ENCODE measurements at places on chromosomes 7 and 10.

GRCh38 chr7:43077732-43078391 lies 34.6 kb upstream of the HECW1 start:
- no peaks in the 10 kb centered on the region for H3K27me3 ChIP-seq
- no peak overlapping the region for H3K27ac ChIP-seq
- no peak for DNase-seq
- no peaks in the 10 kb centered on the region for H3K4me1 ChIP-seq
- H3K4me3 ChIP-seq = no peak overlapping the region

DNA sequence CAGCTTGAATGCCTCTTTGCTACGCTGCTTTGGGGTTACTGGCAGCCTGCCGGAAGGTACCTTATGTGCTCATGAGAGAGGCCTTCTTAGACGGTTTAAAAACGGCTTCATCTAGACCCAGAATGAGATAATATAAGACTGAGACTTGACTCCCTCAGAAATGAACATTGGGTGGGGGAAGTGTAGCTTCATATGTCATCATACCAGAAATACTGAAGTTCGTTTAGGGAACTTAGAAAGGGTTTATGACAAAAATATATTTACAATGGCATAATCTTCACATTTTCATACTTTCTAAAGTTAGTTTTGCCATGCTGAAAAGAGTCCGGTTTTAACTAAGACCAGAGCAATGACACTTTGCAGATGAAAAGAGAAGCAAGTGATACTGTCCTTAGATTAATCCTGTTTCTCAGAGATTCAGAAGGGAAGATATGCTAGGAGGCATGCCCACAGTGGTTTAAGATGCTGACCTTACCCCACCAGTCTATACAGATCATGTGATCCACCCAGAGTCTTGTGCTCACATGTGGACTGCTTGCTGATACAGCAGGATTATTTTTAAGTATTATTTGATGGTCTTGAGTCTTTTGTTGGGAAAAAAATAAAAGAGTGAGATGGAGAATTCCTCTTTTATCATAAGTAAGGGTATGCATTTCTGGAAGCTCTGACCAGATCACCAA lies 40.8 kb upstream of the HGF start:
- DNase-seq = no peak
- H3K4me1 ChIP-seq = no peaks in the 10 kb centered on the region
- H3K27ac ChIP-seq = no peak overlapping the region

GRCh38 chr10:113004069-113004618 lies 54.1 kb downstream of the TCF7L2 start:
- H3K4me1 ChIP-seq = peaks cover 22% of the 10 kb centered on the region
- no peak for DNase-seq
- H3K27ac ChIP-seq = no peak overlapping the region
- H3K4me3 ChIP-seq = no peak overlapping the region

GRCh38 chr10:131077724-131078123 lies 233.8 kb downstream of the TCERG1L start:
- no peaks in the 10 kb centered on the region for H3K36me3 ChIP-seq
- no peak overlapping the region for H3K4me3 ChIP-seq

DNA sequence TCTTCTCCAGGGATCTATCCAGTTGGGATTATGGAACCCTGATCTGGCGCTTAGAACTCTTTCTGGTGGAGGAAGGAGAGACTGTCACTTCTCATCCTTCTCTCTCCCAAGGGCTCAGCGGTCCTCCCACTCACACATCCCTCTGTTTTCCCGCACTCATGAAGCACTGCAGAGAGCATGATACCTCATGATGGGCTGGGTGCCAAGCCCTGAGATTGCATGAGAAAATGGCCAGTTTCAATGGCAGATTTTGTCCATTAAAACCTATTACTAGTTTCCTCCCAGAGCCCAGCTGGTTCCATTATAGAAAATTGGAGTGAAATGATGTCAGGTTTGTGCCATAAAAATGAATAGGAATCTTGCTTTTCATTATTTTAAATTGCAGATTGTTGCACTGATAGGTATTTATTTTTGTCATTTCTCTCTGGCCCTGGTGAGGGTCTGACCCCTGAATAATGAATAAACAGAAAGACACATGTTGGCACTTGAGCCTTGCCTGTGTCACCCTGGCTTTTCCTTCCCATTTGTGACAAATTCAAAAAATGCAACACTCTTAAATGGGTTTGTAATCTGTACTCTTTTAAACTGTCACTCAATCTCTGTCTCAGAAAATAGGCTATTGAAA lies 1151.1 kb downstream of the TYW1 start:
- no peaks in the 10 kb centered on the region for H3K27me3 ChIP-seq
- H3K4me3 ChIP-seq = no peak overlapping the region
- no peak overlapping the region for H3K27ac ChIP-seq
- H3K36me3 ChIP-seq = peaks cover 1% of the 10 kb centered on the region

- H3K27me3 ChIP-seq = no peaks in the 10 kb centered on the region
- H3K4me3 ChIP-seq = no peak overlapping the region
- DNase-seq = peak; percentile 27
- peaks cover 27% of the 10 kb centered on the region for H3K4me1 ChIP-seq
These were observed 129.0 kb upstream of the AGR3 start for GRCh38 chr7:17010637-17011300.

DNA sequence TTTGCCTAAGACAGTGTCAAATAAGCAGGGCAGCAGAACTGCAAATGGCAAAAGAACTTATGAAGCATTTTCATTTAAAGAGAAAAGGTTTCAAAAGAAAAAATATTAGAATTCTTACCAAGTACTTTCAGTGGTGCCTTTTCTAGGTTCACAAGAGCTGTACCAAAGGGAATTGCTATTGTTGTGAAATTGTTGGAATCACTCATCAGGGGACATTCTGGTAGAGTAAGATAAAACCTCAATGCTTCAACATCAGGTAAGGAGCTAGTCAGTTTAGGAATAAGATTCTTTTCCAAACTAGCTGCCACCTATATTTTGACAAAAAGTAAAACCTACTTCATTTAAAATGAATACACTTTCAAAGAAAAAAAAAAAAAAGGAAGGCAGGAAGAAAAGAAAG lies 85.0 kb downstream of the HERC4 start:
- H3K36me3 ChIP-seq = peaks cover 46% of the 10 kb centered on the region
- no peaks in the 10 kb centered on the region for H3K27me3 ChIP-seq
- DNase-seq = no peak
- H3K4me1 ChIP-seq = no peaks in the 10 kb centered on the region

DNA sequence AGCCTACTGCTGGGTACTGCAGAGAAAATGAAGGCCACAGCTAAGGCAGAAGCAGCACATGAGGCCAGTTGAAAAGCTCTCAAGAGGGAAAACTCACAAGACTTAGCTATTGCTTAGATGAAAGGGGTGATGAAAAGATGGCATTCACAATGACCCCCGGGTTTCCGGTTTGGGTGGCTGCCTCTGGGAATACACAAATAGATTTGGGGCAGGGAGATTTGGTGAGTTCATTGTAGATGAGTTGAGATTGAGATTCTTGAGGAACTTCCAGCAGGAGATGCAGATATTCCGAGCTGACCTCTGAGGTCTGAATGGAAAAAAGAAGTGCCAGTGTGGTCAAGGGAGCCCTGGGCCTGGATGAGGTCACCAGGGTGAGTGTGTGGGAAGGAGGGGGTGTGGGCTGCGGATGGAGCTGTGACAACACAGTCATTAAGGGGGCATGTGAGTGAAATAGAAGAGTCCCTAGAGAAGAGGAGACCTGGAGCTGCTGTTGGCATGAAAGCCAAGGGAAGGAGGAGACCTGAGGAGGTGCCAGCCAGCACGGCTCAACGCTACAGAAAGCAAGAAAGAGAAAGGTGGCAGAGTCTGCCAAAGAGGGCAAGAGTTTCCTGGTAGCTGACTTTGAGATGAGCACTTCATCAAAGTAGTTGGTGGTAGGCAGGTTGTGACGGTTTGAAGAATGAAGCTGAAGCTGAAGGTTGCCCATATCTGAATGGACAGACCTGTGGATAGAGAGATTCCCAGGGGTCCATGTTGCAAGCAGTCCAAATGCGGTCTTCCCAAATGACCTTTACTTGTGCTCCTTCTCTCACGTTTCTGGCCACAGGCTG lies 43.7 kb downstream of the HIF1AN start:
- no peaks in the 10 kb centered on the region for H3K4me1 ChIP-seq
- DNase-seq = no peak
- H3K36me3 ChIP-seq = no peaks in the 10 kb centered on the region
- no peak overlapping the region for H3K27ac ChIP-seq
- peaks cover 62% of the 10 kb centered on the region for H3K27me3 ChIP-seq
- H3K4me3 ChIP-seq = no peak overlapping the region

GRCh38 chr10:88933564-88933963 lies 19.0 kb downstream of the ACTA2 start:
- no peaks in the 10 kb centered on the region for H3K27me3 ChIP-seq
- peak overlapping the region; percentile 30 for H3K27ac ChIP-seq
- peaks cover 24% of the 10 kb centered on the region for H3K4me1 ChIP-seq
- DNase-seq = no peak
- peaks cover 31% of the 10 kb centered on the region for H3K36me3 ChIP-seq

DNA sequence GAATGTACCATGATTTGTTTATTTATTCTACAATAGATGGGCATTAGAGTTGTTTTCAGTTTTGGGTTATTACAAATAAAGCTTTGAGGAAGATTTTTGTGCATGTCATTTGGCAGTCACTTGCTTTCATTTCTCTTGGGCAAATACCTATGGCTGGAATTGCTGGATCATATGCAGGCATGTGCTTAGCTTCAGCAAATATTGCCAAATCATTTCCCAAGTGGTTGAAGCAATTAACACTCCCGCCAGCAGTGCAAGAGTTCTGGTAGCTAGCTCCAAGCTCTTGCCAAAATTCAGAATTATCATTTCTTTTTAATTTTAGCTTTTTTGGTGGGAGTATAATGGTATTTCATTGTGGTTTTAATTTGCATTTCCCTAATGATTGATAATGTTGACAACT lies 32.9 kb upstream of the PCBD1 start:
- H3K36me3 ChIP-seq = no peaks in the 10 kb centered on the region
- no peak overlapping the region for H3K27ac ChIP-seq
- peaks cover 4% of the 10 kb centered on the region for H3K4me1 ChIP-seq
- H3K27me3 ChIP-seq = peaks cover 27% of the 10 kb centered on the region

DNA sequence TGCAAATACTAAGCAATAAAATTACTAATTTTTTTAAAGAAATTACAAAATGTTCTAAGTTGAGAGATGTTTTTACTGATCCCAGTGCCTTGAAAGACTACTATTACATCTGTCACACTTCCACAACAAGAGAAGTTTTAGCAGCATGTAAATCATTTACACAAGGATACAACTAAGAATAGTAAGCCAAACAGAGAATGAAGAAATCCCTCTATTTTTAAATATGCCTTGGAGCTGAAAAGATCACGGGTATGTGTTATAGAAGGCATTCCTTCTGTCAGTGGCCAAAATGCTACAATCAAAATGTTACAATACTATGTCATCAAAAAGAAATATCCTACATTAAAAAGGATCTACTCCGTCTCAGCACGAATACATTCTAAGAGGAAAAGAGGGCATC lies 52.6 kb downstream of the LARP4B start:
- H3K27ac ChIP-seq = no peak overlapping the region
- DNase-seq = no peak
- H3K36me3 ChIP-seq = peaks cover 46% of the 10 kb centered on the region

GRCh38 chr7:23746629-23747028 lies 36.6 kb downstream of the STK31 start:
- peaks cover 2% of the 10 kb centered on the region for H3K36me3 ChIP-seq
- H3K27me3 ChIP-seq = no peaks in the 10 kb centered on the region
- H3K4me1 ChIP-seq = no peaks in the 10 kb centered on the region
- H3K4me3 ChIP-seq = no peak overlapping the region
- no peak for DNase-seq
- no peak overlapping the region for H3K27ac ChIP-seq

DNA sequence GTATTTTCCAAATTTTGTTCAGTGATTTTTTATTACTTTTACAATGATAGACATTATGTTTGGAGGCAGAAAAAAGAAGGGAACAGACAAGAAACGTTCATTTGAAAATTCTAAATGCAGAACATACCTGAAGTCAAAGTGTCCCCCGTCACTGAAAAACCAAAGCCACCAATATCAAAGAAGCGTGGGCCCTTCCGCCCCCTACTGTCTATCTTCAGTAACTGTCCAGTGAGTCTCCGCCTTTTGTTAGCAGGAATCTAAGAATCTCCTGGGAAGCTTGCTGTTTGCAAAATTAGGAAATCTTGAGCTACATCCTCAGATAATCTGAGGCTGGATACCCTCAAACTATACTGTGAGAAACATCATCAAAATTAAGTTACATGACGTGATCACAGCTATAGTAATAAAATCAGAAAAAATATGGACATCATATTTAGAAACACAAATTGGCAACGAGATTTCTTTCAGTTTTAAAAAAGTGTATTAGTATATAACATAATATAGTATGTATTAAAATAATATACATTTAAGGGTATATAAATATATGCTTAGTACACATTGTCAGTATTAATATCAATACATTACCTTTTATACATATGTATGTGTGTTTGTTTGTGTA lies 169.3 kb upstream of the AKR1E2 start:
- H3K27ac ChIP-seq = no peak overlapping the region
- peaks cover 11% of the 10 kb centered on the region for H3K4me1 ChIP-seq
- DNase-seq = peak; percentile 59
- peaks cover 9% of the 10 kb centered on the region for H3K27me3 ChIP-seq

GRCh38 chr7:151769188-151769821 lies 107.6 kb downstream of the PRKAG2 start:
- peak overlapping the region; percentile 64 for H3K4me3 ChIP-seq
- no peaks in the 10 kb centered on the region for H3K27me3 ChIP-seq
- DNase-seq = peak; percentile 68
- H3K4me1 ChIP-seq = peaks cover 62% of the 10 kb centered on the region
- H3K27ac ChIP-seq = peak overlapping the region; percentile 98

DNA sequence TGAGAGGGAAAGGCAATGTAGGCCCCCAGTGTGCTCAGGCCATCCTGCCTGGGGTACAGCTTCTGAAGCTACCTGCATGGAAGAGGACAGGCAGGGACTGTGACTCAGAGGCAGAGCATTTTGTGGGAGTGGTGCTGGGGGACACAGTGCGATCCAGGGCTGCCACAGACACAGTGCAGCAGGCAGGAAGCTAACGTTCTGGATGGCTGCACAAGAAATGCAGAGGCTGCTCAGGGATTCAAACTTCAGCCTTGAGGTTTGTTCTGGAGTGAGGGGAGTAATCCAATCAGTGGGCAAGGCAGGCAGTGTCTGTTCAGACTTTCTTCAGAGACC lies 648.0 kb upstream of the IGFBP3 start:
- no peaks in the 10 kb centered on the region for H3K36me3 ChIP-seq
- H3K4me3 ChIP-seq = no peak overlapping the region
- no peak for DNase-seq

Data from activated naive CD4-positive, alpha-beta T cell treated with anti-CD3 and anti-CD28 coated beads, Interleukin-2, amount 10 ng/mL, durations not matched to agents 7 days and 5 days (primary cell).